ENCODE measurements at places on chromosomes 3 and 15.
A peak's percentile ranks its signal among the peaks of the same experiment; 100 is the strongest.

DNA sequence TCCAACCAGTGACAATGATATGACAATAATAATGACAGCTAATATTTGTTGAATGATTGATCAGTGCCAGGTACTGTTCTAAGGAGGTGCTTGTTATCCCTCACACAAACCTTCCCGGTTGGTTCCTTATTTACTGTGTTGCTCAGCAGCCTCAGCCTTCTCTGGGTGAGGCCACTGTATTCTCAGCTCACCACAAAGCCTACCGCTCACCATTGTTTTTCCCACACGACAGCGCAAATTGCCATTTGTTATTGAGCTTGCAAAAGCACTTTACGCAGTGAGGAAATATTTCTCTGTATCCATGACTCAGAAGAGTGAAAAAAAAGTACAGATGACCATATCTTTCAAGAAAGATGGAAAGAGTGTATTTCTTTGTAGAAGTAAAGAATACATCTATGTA, 49.5 kb upstream of the PDZRN3 start:
- DNase-seq = no peak

DNA sequence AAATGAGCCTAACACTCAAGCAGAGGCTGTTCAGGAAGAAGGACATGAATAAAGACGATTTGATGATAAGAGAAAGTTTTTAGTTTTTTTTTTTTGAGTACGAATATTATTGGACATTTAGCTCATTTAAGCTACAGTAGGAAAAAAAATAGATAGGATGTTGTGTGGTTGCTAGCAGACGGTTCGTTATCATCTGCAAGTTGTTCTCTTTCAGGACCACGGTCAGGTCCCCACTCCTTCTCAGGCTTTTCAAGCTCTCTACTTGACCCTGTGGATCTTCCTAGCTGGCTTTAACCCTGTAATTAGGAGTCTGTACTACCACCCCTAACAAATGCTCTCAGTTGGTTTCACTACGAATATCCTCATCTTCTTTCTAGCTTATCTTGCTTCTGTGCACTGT, 1.1 kb downstream of the KCNH8 start:
- DNase-seq = peak; percentile 25

- DNase-seq = no peak
Measured at GRCh38 chr3:180417241-180417640, 184.7 kb upstream of the TTC14 start.

DNA sequence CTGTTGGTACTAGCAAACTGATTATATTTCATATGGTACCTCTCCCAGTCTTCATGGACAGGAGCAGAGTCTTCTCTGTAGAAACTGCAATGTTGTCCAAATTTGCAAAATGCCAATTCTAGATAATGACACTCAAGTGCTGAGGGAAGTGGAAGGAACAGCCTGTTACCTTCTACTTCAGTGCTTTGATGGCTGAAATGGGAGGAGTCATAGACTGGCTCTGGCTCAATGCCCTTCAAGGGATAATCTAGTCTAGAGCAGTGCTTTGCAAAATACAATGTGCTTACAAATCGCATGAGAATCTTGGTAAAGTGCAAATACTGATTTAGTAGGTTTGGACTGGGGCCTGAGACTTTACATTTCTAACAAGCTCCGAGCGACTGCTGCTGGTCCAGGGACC, 51.7 kb upstream of the ACP3 start:
- DNase-seq = no peak

DNA sequence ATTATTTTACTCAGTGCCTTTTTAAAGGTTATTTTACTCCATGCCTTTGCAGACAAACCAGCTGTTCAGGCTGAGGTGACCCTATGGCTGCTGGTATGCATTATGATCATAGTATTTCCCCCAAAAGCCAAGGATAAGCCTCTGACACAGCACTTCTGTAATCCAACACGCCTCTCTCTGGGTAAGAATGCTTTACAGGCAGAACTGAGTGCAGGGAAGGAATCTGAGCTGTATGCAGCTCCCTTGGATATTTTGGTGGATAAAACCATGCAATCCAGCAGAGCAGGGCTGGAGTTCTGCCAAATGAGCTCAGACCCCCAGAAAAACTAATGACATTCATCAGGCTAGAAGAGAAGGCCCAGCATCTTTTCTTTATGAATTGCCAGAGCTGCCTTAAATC, 11.7 kb upstream of the MAP1A start:
- DNase-seq = peak; percentile 66

GRCh38 chr3:32603064-32603463, 32.4 kb upstream of the DYNC1LI1 start:
- no peak for DNase-seq

DNA sequence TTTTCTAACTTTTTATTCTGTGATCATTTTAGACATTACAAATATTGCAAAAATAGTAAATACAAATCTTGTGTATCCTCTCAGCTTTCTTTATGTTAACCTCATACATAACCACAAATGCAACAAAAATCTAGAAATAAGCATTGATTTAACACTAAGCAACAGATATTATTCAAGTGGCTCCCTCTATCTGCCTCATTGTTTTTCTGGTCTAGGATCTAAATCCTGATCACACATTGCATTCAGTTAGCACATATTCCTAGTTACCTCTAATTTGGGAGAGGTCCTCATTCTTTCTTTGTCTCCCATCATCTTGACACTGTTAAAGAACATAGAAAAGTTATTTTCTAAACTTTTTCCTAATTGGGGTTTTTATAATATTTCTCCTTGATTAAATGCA, 1126.0 kb downstream of the ROBO2 start:
- DNase-seq = no peak

DNA sequence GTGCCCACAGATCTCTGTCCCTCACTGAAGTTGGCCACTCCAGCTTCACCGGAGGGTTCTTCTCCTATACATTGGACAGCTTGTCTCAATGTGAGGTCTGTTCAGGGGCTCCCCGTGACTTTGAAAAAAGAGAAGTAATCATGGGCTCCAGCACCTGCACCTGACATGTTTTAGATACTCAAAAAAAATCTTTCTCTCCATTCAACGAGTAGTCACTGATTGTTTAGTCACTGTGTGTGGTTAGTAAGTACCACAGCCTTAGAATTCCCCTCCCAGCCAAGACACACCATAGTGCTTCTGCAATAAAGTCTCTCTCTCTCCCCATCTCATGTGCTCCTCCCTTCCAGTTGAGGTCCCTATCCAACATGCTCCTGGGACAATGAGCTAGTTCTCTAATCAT, 18.6 kb downstream of the CCR9 start:
- DNase-seq = no peak

DNA sequence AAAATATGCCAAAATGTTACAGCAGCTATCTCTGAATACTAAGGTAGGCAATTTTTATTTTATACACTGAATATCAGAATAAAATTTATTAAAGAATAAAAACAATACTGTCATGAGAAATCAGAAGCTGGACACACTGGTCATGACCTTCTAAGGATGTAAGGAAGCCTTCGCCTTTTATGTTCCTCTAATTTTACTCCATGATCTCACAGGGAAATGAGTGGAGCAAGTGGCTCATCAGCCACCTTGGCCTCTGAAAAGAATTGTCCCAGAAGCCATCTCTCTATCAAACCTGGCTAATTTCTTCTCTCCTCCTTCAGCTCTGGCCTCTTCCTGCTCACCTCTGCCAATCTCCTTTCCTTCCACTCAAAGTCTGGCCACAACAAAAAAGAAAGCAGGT, 48.6 kb downstream of the THRB start:
- DNase-seq = no peak

DNA sequence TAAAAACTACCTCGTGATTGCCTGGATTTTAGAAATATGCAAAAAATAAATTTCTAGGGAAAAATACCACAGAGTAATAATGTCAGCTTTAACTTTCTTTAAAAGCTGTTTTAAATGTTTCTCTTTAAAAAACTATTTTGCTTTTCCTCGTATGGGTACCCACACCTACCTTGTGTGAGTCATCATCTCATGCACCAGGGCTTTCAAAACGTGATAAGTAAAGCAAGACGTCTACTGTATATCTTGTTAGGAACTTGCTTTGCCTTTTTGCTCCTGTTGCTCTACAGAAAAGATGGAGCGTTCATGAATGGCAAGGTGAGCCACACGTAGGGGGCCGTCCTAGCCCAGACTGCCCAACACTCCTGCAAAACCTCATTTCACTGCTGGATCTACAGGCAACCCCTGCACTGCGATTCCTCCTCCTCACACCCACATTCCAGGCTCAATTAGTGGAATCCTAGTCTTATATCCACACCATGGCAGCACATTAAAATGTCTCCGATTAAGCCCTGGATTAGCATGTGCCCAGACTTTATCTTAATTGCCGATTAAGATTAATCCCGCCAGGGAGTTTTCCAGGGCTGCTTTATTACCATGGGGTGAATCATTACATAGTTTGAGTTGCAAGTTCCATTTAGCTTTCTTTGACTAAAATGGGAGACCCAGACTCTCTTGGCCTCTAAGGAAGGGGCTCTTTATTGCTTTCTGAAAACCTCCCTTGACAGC, 293.6 kb upstream of the ICE2 start:
- DNase-seq = no peak

DNA sequence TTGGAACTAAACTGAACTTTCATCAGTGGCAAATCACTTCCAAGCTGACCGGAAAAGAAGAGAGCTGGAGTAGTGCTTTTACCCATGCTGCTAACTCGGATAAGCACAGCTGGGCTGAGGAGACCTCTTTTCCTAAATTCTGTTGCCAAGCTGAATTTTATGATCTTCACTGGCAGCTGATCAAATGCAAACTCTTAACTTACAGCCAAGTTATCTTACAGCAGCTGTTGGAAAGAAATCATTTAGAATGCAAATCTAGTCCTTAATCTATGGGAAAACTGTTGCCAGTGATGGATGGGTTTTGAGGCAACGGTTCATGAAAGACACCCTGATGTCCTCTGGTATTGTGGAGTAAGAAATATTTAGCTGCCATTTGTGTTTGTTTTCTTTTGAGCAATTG, 216.5 kb downstream of the ZNF385D start:
- no peak for DNase-seq
